Stimulated activated CD8-positive, alpha-beta memory T cell treated with anti-CD3 and anti-CD28 coated beads, Interleukin-7, amount 100 ng/mL, for 1 hour (primary cell): ENCODE measurements at places on chromosomes 13 and 19.

GRCh38 chr13:20431080-20431479, 94.6 kb downstream of the CRYL1 start:
- DNase-seq = no peak

DNA sequence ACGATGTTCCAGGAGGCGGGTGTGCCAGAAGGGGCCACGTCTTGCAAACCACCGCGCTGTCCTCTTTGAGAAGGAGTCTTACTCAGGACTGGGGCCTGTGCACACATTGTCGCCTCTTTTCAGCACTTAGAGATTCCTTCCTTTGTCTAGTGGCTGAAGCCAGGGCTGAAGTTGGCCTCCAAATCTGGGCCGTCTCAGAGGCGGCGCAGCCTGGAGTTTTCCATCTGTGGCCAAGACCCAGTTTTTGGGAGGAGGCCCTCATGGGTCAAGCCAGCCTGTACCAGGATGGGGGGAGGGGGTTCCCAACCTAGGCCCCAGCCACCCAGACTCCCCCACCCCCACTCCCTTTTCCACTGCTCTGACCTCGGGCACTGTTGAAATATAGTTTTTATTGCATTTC, 11.8 kb downstream of the ANO8 start:
- no peak for DNase-seq

- no peak for DNase-seq
Observed at GRCh38 chr13:87536499-87536898, 134.7 kb upstream of the SLITRK5 start.

- no peak for DNase-seq
Observed at GRCh38 chr13:110521296-110521680, 40.2 kb downstream of the RAB20 start.

- no peak for DNase-seq
Observed at GRCh38 chr13:30864433-30865122, 41.5 kb upstream of the MEDAG start.
